ENCODE measurements at places on chromosomes 12 and 14. TPM values are rescaled to one million over a fixed set of nuclear protein-coding genes. Genes with fewer than 3 reads are reported as not detected.

ITGB7 gene
- 4.6 TPM for total RNA-seq

POTEM gene
- total RNA-seq, result not detected

PRPH gene
- 14.5 TPM for total RNA-seq

DNA sequence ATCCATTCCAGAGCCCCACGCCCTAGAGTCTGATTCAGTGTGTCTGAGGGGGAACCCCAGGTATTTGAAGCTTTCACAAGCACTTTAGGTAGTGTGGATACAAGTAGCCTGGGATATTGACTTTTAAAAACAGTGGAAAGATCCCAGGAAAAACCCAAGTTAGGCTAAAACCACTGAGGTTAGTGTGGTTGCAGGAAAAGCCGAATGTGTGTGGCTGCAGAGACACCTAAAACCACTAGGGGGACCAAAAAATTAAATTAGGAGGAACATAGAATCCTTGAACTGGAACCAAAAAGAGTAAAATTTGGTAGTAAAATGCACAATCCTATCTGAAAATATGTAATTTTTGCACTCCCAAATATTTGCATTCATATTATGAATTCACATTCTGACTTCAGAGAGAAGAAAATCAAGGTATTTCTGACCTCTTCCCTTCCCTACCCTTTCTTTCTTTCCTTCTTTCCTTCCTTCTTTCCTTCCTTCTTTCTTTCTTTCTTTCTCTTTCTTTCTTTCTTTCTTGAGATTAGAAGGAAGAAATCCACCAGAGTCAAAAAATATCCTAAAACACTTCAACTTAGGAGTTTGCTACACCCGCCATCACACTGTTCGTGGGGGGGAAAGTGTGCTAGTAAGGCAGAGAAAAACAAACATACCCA, 37.8 kb downstream of the SLCO1A2 start:
- DNase-seq, result peak; percentile 11

DNA sequence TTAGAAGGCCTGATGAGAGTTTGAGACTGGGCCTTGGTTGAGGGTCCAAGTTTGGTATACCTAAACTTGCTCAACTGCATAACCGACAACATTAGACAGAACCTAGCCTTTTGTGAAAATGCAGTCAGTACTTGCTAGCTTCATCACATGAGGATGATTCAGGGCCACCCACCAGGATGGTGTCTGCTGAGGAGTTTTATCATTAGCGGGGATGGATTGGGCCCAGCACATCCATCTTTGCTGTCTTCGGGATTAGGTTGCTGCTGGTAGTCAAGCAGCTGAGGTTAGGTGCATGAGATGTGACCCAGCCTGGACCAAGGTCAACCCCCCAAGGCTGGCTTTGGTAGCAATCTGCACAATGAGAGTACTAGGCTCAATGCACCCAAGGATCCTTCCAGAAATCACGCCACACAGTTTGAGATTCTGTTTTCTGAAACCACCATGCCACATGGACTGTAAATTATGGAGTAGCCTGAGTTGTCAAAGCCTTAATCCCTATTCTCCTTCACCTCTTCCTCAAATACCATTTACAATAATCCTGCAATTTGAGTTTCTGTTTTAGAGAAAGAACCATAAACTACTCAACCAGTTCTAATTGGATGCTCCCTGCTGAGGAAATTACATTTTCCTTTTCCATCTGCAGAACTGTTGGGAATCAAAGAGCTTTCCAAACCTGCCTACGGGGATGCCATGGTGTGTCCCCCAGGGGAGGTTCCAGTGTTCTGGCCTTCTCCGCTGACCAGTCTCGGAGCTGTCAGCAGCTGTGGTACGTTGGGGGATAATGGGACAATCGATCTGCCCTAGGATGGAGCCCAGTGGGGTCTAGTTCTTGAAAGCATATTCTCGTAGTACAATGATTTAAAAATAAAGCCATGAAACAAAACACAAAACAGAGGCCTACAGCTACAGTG, 61.7 kb downstream of the DGLUCY start:
- DNase-seq, result no peak

GRCh38 chr12:55704824-55705718, 2.6 kb downstream of the ITGA7 start:
- DNase-seq, result peak; percentile 46

DNA sequence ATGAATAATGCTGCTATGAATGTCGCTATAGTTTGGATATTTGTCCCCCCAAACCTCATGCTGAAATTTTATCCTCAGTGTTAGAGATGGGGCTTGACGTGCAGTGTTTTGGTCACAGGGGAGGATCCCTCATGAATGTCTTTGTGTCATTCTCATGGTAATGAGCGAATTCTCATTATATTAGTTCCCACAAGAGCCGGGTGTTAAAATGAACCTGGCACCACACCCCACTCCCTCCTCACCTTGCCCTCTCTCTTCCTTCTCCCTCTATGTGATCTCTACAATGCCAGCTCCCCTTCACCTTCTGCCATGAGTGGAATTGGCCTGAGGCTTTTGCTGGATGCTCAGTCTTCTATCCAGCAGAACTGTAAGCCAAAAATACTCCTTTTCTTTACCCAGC, 37.5 kb upstream of the YAF2 start:
- DNase-seq, result no peak

DNA sequence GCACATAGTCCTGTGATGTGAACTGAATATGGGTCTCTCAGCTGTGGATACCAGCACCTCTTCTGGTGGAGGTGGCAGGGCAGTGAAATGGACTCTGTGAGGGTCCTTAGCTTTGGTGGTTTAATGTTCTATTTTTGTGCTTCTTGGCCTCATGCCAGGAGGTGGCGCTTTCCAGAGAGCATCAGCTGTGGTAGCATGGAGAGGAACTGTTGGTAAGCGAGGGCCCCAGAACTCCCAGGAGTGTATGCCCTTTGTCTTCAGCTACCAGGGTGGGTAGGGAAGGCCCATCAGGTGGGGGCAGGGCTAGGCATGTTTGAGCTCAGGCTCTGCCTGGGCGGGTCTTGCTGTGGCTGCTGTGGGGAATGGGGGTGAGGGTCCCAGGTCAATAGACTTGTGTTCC, 241.7 kb downstream of the AEBP2 start:
- no peak for DNase-seq

- no peak for DNase-seq
Observed at GRCh38 chr12:27622436-27623195, 73.6 kb upstream of the REP15 start.

DNA sequence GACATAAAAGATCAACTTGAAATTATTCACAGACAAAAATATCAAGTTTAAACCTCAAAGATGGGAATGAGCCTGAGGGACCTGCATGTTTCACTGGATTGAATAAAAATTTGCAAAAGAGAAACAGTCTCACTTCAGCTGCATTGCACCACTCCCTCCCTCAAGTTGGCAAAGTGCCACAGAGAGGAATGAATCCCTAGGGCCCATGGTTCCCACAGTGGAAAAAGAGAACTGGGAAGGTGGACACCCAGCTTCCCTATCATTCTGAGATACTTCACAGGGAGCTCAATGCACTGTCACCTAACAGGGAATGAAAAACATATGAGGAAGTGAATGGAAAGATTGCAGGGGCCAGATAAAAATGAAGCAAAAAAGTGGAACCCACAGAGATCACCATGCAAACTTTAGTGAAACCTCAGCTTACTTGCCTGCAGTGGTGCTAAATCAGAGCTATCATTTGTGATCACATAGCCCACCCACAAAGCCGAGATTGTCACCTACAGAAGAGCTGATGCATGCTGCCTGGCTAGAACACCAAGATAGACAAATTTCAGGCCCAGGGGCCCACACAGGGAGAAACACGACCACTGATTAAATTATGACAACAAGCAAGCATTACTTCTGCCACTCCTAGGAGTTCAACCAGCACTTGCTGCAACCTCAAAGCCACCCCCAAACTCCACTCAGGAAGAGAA, 911.3 kb downstream of the LRFN5 start:
- DNase-seq, result no peak

- no peak for DNase-seq
Observed at GRCh38 chr12:2453761-2454090, 341.0 kb upstream of the FKBP4 start.

DNA sequence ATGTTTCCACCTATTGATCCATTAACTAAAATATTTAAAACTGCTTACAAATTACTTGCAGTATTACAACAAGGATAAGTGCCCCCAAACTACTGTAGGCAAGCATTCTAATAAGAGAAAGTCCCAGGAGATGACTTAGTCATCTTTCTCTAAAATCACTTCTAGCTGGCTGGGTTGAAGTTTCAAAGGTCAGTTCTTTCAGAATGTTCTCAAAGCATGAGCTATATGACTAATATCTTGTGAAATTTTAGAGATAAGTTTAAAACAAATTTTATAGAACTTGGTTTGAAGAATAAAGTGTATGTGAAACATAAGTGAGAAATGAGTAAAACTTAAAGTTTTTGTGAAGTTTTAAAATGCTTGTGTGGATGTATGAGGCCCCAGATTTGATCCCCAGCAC, 24.3 kb upstream of the OR6J1 start:
- DNase-seq, result no peak

DNA sequence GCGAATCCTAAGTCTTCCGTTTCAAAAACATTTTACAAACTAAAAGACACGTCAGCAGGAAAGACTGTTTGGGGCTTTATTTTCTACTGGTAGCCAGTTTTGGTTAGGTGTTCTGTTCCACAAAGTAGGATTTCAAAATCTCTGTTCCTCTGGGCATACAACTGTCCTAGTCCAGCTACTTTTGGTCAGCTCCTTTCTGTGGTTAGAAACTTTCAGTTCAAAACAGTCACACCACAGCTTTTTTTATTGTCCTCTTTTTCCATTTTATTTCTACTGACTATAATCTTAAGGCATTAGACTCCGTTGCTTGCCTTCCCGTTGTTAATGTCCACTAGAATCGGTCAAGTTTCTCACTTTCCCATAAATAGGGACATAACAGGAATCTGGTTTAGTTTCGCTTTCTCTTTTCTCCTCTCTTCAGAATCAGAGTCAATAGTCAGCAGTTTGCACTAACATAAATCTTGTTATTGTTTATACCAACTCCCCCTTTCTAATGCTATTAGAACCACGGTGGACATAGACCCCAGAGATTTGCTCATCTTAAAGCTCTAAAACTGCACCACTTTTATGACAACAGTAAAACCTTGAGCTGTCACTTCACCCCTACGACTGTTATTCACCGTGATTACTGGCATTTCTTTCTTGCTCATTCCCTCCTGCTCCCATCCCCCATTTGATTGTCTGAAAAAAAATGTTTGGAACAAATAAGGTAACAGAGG, 41.5 kb upstream of the NPAS3 start:
- no peak for DNase-seq
